ENCODE measurements at places on chromosomes 3 and 15.

DNA sequence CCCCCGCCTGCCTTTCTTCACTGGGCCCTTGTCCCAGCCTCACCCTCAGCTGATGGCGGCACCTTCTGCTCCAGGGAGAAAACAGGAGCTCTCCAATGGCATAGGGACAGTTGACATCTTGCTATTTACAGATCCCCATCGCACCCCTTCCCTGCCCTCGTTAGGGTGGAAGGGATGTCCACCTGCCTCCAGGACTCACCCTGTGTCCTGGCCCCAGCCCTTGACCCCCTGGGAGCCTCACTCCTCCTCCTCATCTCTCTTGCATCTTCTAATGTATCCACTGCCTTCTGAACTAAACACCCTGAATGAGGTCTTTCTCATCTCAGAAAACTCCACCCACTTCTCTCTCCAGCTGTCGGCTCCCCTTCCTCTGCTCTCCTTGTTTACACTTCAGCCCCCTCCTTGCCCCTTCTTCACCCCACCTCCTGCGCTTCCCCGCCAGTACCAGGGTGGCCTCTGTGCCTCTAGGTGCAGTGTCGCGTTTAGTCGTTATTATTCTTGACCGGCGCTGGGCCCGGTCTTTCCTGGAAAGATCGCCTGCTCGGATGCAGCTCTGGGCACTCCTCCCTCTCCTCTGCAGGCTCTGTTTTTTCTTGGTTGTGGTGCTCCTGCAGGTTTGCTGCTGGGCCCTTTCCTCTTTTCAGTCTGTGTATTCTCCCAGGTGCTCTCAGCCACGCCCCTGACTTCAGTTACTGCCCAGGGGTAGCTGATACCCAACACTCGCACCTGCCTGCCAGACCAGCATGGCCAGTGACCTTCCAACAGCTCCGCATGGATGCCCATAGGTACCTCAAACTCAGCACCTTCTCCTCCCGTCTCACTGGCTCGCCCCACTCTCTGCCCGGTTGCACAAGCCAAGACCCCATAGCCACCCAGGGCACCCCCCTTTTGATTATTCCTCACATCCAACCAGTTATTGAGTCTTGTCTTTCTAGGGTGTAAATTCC, 42.9 kb downstream of the PML start:
- DNase-seq: no peak

- DNase-seq: no peak
Measured at GRCh38 chr15:57732526-57733331, 26.2 kb downstream of the POLR2M start.

DNA sequence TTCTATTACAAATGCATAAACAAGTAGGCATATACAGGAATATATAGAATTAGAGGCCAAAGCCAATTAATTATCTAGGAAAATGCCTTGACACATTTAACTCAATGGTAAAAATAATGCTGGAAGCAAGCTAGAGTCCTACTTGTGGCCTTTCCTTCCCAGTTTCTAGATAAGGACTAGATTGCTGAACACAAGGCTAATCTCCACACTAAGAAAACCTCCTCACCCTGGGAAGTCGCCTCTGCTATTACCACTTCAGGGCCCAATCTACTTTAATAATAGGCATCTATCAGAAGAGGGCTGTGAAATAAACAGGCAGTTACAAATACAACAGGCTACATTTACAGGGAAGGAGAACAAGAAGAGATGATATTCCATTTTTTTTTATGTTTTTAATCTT, 80.5 kb upstream of the PRICKLE2 start:
- no peak for DNase-seq

DNA sequence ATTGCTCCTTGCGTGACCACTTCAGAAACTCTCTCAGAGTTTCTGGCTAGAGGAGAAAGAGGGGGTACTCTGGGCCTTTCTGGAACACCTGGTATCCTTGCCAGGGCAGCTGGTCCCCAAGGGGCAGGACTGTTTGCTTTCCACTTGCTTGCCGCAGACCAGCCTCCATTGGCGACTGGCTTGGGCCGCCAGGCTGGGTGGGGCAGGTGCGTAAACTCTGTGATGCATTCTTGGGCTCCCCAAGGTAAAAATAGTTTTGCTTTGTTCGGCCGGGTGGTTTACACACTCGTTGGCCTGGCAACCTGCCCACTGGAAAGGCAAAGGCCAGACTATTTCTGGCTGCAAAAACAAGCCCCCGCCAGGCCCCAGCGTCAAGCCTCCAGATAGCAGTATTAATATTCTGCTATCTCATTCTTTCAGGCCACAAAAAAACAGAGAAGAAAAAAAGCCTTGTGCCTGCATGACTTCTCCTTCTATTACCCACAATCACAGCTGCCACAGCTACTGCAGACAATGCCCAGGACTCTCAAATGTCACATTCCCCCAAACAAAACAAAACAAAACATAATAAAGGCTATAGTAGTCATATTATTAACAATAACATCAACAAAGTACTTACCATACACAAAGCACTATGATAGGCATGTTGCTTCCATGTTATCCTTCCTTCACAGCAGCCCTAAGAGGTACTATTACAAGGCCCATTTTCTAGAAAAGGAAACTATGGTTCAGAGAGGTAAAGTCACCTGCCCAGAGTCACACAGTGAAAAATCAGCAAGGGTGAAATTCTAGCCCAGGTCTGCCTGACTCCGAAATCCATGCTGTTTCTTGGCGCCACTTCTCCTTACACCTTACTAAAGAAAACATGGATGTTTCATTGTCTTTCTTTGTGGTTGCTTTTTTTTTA, 14.0 kb upstream of the SSUH2 start:
- DNase-seq: no peak

GRCh38 chr3:58009749-58010535, 1.7 kb downstream of the FLNB start:
- DNase-seq: no peak

DNA sequence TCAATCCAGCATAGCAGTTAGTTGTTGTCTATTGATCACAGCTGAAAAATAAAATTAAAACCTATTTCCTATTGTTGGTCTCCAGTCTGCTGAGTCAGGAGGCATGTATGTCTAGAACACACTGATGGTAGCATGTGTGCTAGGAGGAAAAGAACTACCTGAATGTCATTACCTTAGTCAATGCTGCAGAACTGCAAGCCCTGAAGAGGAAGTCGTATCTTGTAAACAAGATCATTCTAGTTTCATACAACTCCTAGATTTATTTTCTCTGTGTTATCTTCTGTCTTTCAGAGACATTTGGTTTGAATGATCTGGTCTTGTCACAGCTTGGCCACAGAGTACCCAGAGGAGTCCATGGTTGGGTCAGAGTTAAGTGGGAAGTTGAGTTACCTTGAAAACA, 110.0 kb upstream of the MRPL3 start:
- DNase-seq: no peak

DNA sequence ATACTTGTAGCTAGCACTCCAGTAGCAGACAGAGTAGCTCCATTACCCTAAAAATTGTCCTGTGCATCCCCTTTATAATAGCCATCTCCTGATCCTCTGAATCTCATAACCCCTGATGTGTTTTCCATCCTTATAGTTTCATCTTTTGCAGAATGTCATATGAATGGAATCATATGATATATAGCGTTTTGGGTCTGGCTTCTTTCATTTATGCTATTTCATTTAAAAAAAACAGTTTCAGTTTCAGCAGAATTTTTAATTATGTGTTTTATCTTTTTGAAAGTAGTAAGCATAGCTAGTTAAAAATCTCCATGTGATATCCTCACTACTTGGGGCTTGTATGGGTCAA, 132.7 kb downstream of the KLF13 start:
- DNase-seq: no peak

DNA sequence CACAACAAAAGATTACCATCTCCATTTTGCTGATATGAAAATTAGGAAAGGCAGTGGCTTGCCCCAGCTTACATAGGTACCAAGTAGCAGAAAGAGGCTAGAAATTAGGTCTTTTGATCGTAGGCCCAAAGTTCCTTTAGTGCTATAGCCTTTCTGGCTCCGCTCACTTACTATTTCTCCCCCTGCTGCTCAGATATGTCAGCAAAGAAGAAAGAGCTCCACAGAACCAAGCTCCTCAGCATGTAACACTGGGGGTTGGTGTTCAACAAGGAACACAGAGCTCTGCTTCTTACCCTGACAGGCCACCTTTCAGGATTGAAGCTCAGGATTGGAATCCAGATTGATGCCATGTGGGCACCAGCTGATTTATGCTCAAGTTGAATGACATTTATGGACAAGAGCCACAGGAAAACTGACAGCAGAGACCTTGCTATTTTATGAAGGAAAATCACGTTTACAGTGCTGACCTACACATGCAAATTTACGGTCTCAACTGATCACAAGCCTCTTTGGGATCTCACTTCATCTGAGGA, 6.1 kb upstream of the IL12A start:
- DNase-seq: no peak
